ENCODE measurements at places on chromosomes 12 and 14. TPM values are rescaled to one million over a fixed set of nuclear protein-coding genes. Genes with fewer than 3 reads are reported as not detected.

Gene OVCH1
- total RNA-seq: not detected

Gene C14orf180
- total RNA-seq: not detected

Gene PLEKHD1
- total RNA-seq: under 0.01 TPM

Gene PTCSC3
- total RNA-seq: not detected

Gene SERPINA12
- total RNA-seq: not detected

Gene GLT8D2
- 4.8 TPM for total RNA-seq

Gene MVK
- 11.9 TPM for total RNA-seq
